Neural progenitor cell (in vitro differentiated cells): ENCODE measurements at places on chromosomes 7 and 10. TPM values are rescaled to one million over a fixed set of nuclear protein-coding genes. Genes with fewer than 3 reads are reported as not detected.

BAIAP2L1 gene
- 29.5 and 35.1 TPM in 2 replicates for total RNA-seq

PARG gene
- total RNA-seq, result 57.5 and 67.2 TPM in 2 replicates

NPY gene
- not detected in 2 replicates for total RNA-seq

ADO gene
- 28.1 and 36.2 TPM in 2 replicates for total RNA-seq

PLEKHA8 gene
- total RNA-seq, result 53.5 and 62.7 TPM in 2 replicates

EPHB4 gene
- total RNA-seq, result 66.5 and 106 TPM in 2 replicates

CYP2C8 gene
- 1.1 and 2.8 TPM in 2 replicates for total RNA-seq

MYOZ1 gene
- 1.2 and 1.9 TPM in 2 replicates for total RNA-seq

TMEM229A gene
- total RNA-seq, result 0.06 TPM in 1 of 2 replicates, not detected in the other

TMEM196 gene
- total RNA-seq, result not detected in 2 replicates

NEUROG3 gene
- total RNA-seq, result not detected in 2 replicates

NACAD gene
- total RNA-seq, result 0.39 and 1.5 TPM in 2 replicates

FEZF1 gene
- 330 and 467 TPM in 2 replicates for total RNA-seq

RNF133 gene
- total RNA-seq, result 0.09 and 0.53 TPM in 2 replicates

DNA sequence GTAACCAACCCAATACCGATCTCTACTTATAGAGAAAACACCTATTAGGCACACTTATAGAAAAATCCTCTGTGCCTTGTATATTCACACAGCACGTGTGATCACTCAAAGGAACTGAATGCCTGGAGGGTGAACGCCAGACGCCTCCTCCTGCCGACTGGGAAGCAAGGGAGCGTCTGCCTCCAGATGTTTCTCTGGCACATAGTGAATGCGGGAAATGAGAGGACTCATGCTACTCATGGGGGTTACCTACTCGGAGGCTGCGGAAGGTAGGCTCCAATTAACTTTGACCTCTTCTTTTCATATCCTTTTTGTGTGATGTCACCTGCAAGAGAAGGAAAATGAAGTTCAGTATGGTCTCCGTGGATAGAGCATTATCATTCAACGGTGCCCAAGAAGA is 203.3 kb downstream of the DIP2C start:
- DNase-seq, result no peak

GRCh38 chr10:28833313-28833712 is 156.0 kb downstream of the BAMBI start:
- no peak for DNase-seq

DNA sequence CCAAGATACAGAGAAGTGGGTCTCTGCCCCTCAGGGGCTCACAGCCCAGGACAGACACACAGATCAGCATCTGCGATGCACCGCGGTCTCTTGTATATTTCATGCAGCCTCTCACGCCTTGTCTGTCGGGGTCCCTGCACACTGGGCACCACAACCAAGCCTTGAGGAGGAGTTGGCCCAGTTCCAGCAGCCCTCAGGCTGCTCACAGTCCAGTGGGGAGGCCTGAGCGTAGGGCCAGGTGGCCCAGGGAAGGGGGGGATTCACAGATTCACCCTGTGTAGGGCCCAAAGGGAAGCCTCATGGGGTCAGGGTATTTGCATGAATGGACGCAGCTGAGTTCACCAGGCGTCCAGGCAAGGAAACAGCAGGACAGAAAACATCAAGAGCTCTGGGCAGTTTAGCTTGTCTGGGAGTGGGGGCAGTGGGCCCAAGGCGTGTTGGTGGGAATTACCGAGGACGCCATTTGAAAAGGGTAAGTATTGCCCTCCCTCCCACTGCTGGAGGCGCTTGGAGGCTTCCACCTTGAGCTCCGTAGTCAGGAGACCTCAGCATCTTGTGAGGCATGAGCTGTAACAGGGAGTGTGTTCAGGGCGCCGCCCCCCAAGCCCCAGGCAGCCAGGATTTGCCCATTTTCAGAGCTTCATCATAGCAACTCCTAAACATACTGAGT is 129.1 kb upstream of the CHST15 start:
- no peak for DNase-seq

- no peak for DNase-seq
These were observed 2.7 kb downstream of the CDK13 start for GRCh38 chr7:39952803-39953202.

DNA sequence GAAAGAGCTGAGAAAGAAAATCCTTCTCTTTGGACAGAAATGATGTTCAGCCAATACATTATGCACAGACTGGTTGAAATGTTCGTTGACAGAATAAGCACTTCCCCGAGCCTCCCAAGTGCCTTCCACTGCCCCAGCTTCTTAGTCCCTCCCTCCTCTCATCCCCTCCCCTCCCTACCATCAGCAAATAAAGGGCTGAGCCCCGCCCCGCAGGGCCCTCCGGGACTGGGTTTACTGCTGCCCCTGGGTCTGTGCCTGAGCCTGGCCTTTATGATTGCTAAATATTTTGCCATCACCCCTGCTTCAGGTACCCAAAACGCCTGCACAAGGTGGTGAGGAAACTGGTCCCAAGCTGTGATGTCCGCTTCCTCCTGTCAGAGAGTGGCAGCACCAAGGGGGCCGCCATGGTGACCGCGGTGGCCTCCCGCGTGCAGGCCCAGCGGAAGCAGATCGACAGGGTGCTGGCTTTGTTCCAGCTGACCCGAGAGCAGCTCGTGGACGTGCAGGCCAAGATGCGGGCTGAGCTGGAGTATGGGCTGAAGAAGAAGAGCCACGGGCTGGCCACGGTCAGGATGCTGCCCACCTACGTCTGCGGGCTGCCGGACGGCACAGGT is 28.1 kb downstream of the HKDC1 start:
- DNase-seq, result no peak

DNA sequence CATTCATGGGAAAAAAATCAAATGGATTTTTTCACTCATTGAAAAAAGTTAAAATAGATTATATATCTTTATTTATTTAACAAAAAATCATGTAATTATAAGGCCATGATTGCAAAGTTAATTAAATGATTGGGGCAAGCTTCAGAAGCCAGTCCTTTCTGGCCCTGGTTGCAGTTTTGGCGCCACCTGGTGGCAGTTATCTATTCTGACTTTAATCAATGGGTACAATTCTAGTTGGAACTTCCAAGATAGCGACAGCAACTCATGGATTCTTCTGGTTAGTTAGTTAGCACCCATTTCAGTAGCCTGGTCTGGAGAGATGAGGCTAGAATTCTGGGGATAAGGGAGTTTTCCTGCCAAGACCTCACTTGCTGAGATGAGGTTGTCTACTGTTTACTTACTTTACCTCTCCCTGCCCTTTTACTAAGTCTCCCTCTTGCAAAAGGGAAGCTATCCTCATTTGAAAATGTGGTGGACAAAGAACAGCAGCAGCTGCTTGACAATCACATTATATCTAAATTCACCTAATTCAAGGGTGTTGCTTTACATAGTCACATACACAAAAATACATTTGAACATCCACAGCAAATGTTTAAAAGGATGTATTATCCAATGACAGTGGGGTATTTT is 42.3 kb downstream of the NOC3L start:
- DNase-seq, result peak; percentile 81

- DNase-seq, result no peak
These were observed 7.4 kb upstream of the SLC35B4 start for GRCh38 chr7:134324107-134324506.

DNA sequence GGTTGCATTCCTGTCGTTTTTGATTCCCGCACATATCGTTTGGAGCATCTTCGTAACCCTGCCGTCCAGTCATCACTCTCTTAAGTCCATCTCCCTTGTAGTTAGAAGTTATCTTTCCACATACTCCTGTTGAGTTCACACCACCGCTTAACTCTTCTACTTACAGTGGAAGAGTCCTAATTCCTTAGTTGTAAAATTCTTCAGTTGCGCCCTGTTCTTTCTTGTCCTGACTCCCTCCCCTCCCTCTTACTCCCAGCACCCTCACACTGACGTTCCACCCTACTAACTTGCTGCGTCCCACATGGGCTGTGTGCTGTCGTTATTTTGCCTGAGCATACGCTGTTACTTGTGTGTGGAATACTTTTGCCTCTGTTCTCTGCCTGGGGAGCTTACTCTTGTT is 11.7 kb downstream of the DNAJB6 start:
- no peak for DNase-seq

DNA sequence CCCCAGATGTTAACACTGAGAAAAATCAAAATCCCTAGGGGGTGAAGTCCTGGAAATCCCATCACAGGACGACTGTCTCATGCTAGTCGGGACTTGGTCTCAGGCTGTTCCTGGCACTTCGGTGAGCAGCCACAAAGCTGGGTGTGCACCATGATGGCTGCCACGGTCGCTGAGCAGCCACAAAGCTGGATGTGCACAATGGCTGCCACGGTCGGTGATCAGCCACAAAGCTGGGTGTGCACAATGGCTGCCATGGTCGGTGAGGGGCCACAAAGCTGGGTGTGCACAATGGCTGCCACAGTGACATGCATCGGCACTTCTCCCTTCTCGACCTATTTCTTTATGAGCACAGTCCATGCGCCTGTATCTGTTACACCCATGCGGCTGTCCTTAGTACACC is 505.1 kb downstream of the TCERG1L start:
- no peak for DNase-seq

DNA sequence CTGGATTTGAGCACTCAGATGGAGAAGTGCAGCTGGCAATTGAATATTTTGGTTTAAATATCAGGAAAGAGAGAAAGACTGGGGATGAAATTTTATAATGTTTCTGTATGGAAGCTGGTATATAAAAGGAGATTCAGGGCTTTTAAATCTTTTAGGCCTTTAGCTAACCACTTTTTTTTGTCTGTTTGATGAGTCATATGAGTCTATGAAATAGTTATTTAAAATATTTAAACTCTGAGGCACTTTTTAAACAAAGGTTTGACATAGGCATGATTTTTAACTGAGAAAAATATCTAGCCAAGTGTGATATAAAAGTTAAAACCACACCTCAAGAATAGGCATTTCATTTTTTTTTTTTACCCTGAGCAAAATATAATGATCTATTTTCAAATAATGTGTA is 944.3 kb downstream of the GATA3 start:
- DNase-seq, result no peak

GRCh38 chr7:115252461-115252860 is 330.6 kb downstream of the MDFIC start:
- DNase-seq, result no peak

- DNase-seq, result no peak
These were observed 196.4 kb downstream of the FAM107B start for GRCh38 chr10:14578060-14578952.

DNA sequence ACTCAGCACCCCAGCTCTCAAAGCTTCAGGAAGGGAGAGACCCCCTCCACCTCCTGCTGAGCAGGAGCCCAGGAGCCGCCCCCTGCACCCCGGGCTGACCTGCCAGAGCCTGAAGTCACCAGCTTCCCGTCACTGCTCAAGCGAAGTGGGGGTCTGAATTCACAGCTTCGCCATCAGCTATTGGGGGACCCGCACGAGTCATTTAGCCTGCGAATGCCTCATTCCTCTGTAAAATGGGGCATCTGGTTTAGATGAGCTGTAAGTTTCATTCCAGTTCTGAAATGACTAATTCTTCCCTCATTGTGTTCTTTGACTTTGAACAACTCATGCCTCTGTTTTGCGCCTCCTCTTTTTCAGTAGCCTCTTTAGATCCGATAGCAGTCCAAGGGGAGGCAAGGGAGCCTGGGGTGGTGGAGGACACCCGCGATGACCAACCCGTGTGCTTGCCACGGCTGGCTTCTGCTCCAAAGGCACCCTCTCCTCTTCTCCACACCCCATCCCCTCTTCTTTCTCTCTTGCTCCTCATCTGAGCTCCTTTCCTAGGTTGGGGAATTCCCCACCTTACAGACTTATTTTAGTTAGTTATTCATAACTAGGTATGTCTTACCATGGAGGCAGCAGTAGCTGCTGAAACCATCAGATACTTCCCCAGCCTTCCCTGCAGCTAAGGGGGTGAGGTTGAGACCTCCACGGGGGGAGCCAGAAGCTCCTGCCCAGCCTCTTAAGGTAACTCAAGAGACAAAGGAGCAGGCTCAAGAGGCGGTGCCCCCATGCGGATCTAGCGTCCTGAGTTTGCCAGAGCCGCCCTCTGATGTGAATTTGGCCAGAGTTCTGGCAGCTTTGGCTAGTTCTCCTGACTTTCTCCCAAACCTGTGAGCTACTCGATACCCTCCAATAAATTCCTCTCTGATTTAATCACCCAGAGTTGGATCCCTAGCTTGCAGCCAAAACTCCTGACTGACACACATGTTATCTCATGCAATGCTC is 47.7 kb downstream of the RBM17 start:
- no peak for DNase-seq

- peak; percentile 49 for DNase-seq
These were observed 39.7 kb upstream of the TEX47 start for GRCh38 chr7:88835147-88835728.

DNA sequence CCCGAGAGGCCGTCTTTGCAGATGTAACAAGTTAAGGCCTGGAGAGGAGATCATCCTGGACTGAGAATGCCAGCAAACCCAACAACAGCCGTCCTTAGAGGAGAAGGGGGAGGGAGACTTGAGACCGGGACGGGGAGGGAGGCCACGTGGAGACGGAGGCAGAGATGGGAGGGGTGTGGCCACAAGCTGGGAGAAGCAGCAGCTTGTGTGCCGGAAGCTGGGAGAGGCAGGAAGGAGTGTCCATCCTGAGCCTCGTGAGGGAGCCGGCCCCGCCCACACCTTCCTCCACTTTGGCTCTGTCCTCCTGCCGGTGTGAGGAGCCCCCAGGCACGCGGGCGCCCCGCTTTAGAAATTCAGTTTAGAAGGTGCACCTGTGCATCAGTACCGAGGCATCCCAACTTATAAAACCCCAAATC is 95.7 kb downstream of the DNAJB6 start:
- DNase-seq, result peak; percentile 76

DNA sequence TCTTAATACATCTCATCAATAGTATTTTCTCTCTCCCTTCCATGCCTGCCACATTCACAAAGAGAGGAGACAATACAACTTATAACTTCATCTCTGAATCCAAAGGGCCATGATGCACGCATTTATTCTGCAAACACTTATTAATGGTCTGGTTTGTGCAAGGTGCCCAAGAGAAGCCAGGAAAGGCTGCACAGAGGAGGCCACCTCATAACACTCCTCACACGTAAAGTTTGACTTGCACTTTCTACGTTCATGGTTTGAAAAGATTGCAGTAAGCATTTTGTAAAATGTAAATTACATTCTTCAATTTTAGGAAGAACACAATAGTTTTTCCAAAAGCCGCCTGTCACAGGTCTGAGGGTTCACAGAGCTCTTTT is 1.2 kb upstream of the PALS2 start:
- no peak for DNase-seq

DNA sequence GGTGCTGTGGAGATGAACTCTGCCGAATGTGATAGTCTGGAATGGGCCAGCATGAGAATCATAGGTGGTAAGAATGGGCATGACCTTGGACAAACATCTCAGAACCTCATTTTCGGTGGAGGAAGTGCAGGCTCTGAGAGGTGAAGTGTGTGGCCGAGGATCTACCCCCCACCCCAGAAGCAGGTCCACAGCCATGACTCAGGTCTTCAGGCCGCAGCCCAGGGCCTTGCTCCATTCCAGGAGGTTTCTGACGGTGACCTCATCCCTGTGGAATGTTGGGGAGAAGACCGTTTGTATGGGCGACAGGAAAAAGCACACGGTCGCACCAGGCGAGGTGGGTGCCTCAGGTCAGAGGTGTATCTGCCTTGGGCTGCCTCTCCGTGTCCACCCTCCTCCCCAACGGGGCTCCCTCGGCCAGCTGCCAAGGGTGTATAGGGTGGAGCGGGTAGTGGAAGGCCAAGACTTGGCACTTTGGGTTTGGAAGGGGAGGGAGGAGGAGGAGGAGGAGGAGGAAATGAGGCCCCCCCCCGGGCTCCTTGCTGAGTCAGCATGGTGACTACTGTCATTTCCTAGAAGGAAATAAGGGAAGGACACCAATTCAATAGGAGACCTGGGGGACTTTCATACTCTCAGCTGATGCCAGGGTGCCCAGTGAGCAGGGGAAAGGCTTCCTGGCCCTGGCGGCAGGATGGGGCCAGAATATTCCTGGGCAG is 168.0 kb upstream of the RHEB start:
- DNase-seq, result peak; percentile 54

- peak; percentile 88 for DNase-seq
These were observed at the start of the genes DCLRE1A and NHLRC2 for GRCh38 chr10:113854013-113854760. Gene DCLRE1A (minus strand): TSS chr10:113854082. CDS start chr10:113853182, 900 bp downstream. Gene NHLRC2 (plus strand): TSS chr10:113854661. CDS start chr10:113854873, 212 bp downstream.

- DNase-seq, result no peak
These were observed 107.0 kb upstream of the PARD3 start for GRCh38 chr10:34922138-34922537.
